ENCODE measurements at places on chromosomes 5 and 9.

GRCh38 chr5:10786835-10787234, 25.8 kb upstream of the DAP start:
- DNase-seq, result peak; percentile 17

GRCh38 chr5:159017786-159018185, 81.9 kb downstream of the EBF1 start:
- peak; percentile 80 for DNase-seq

DNA sequence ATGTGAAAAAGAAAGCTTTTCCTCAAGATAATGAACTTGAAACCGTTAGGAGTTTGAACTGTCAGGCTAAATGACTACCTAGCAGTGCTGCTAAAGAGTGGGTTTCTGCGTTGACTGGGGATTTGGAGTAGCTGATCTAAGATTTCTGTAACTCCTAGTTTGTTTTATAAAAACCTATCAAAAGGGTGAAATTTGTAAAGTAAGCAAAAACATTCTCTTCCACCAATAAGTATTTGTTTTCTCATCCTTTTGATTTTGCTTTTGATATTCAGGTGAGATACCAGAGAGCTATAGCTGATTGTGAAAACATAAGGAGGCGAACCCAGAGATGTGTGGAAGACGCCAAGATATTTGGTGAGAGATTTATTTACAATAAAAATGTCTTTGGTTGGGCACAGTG, 4.1 kb downstream of the GRPEL2 start:
- DNase-seq, result no peak

DNA sequence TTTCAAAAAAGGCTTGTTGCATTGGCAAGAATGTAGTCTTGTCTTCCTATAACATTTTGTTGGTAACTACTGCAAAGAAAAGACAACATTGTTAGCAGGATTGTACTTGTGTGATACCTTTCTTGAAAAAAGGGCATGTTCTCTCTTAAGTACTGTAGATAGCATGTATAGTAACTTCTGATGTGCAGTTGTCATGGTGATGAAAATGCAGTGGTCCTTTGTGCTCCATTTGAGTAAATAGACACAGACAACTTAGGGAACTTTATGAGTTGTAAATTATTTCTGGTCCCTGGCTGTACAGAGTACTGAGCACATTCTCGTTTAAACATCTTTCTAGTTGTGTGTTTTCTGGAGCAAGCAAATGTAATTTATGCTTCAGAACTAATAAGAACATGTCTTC, 103.3 kb downstream of the CD180 start:
- no peak for DNase-seq

GRCh38 chr9:126299706-126300276, 26.8 kb upstream of the MVB12B start:
- peak; percentile 13 for DNase-seq

All from MV-4-11 (cell line).